Stimulated activated CD8-positive, alpha-beta memory T cell treated with anti-CD3 and anti-CD28 coated beads, Interleukin-15, amount 100 ng/mL, for 24 hours (primary cell): ENCODE measurements at places on chromosomes 12 and 14.

DNA sequence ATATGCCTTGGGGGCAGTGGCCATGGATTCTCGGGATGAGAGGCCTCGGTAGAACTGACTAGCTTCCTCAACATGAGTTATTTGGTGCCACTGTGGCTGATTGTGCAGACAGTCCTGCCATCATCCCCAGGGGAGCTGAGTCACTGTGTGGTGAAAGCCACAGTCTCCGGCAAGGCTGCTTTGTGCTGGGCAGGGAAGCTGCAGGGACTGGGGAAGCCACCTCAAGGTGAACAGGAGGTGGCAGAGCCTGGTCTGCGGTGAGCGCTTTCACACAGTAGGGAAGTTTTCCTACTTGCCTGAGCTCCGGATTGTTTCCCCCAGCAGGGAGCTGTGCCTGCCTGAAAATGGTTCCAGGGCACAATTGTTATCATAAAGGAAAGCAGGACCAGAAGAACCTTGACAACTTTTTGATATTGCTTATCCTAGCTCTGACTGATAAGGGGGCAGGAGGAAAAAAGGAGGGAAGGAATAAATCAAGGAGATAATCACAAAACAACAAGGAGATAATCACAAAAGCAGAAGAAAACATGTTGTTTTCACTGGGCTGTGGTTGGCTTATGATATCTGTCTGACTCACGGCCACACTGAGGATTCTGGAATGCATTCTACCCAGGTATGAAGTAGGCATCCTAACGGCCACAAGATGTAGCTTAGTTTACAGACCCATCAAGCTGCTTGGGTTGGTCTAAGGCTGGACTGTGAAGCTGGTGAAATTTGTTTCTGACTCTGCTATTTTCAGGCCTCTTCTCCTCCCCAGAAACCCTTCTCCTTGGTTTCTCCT lies 32.2 kb upstream of the GNG2 start:
- DNase-seq = peak; percentile 24

GRCh38 chr12:8890313-8891085 lies 23.8 kb upstream of the PHC1 start:
- no peak for DNase-seq

DNA sequence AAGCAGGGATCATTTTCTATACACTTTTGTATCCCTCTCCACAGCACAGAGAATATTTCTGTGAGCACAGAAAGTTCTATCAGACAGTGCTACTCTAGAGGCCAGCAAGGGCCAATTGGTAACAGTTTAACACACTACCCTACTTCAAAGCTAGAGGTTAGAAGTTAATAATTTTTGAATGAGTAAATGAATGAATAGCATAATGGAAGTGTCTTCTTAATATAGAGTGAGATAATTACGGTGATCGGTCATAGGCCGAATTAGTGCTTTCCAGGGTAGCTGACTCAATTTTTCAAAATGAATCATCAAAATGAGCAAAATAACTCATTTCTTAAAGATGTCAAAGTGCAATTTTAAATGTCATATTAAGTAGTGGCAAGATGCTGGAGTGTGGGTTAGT lies 67.0 kb upstream of the CCDC198 start:
- no peak for DNase-seq

DNA sequence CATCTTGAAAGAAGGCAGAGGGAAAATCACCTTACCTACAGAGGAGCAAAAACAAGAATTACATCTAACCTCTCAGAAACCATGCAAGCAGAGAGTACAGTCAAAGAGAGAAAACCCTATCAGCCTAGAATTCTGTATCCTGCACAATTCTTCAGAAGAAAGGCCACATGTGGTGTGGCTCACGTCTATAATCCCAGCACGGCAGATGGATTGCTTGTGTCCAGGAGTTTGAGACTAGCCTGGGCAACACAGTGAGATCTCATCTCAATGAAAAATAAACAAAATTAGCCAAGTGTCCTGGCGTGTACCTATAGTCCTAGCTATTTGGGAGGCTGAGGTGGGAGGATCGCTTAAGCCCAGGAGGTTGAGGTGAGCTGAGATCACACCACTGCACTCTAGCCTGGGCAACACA lies 48.2 kb downstream of the ATF7 start:
- no peak for DNase-seq

DNA sequence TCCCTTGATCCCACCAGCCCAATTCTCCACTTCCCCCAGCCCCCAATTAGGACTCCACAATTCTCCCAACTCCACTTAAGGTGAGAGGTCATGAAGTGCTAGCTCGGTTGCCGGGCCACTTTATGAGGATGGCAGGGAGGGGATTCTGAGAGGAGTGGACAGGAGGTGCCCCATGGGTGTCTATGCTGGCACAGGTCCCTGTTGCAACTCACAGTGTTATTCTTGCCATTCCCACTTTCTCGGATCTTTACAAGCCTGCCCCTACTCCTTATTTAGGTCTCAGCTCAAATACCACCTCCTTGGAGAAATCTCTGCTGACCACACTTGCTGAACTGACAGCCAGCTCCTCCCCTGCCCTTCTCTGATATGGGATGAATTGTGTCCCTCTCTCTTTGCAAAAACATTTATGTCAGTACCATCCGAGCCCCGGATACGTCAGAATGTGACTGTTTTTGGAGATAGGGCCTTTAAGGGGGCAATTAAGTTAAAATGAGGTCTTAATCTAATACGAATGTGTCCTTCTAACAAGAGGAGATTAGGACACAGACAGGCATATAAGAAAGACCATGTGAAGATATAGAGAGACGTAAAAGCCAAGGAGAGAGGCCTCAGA lies 4.2 kb upstream of the LGALS3 start:
- DNase-seq = no peak

DNA sequence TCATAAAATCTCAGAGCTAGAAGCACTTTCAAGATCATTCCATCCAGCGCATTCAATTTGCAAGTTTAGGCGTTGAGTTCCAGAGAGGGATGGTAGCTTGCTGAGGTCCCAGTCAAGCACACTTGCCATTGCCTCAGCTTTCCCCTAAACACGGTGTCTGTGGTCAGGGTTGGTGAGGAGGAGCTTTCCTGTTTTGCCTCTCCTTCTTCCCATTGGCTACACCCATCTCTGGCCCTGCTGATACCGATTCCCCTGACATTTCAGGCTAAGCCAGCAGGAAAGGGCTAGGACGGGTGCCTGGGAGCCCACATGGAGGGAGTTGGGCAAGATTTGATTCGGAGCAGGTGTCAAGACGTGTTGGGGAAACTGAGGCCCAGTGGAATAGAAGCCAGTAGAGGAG lies 9.1 kb downstream of the NFATC4 start:
- DNase-seq = no peak

- DNase-seq = no peak
These were observed 100.8 kb downstream of the AACS start for GRCh38 chr12:125166041-125166440.

DNA sequence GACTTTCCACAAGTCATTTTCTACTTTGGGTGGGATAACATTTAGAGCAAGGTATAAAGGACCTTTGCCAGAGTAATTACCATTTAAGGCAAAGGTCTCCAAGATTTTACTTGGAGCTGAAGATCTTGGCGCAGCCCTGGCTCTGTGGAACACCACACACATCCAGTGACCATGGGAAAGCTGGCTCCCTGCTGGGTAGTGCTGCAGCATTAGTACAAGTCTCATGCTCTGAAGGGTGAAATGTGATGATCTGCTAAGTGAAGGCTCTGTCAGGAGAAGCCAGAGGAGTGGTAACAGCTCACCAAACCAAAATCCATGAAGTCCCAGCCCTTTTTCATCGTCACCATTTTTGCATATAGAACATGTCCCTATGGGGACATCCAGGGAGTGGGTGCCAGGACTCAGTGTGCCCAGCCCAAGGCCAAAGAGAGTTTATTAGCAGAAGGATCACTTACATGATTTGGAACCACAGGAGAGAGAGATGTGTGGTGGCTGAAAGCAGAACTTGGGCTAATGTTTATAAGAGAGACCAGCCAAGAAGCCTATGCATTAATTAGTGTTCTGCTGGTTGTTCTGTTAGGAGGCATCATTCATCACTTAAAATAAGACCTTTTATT lies 110.7 kb downstream of the SLC38A6 start:
- DNase-seq = no peak

GRCh38 chr12:104752881-104753280 lies 205.2 kb downstream of the SLC41A2 start:
- no peak for DNase-seq

DNA sequence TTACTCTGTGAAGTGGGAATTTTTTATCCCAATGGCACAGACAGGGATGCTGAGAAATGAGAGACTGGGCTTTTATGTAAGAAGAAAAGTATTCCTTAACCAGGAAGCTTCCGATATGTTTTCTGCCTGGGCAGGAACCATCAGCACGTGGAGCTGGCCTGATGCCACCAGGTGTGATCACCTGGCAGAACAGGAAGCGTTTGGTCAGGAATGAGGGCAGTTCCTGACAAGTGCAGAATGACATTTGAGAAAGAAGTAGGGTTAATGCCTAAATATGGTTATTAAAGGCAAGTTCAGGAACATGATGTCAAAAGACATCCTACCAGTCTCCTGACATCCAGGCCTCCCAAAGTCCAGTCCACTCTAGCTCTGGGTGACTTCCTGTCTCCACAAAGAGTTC lies 210.3 kb downstream of the NUAK1 start:
- DNase-seq = no peak

DNA sequence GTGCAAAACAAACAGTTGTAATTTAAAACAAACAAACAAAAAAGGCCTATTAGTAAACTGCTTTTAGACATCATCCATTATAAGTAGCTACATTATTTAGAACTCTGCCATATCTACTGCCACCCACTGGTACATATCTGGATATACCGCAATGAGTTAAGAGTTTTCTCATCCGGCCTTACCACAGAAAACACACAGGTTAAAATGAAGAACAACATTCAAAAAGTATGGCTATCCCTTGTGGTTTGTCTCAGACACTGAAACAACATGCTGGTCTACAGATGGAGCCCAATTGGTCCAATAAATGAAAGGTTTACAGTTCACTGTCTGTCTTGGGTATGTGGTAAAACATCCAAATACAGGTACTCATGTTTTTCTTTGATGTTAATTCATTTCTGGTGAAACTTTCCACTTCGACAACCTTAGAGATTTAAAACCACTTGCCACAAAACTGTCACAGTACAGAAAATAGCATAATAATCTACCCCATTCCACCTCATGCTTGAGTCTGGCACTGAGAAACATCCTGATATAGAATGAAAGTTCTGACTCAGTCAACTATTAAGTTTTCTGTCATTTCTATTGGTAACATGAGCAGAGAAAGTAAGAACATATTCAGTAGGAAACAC lies 354.3 kb downstream of the CEP128 start:
- DNase-seq = no peak

GRCh38 chr12:1122786-1123185 lies 131.8 kb downstream of the ERC1 start:
- DNase-seq = peak; percentile 0

GRCh38 chr12:48890657-48891418 lies 25.2 kb upstream of the RND1 start:
- DNase-seq = peak; percentile 61

GRCh38 chr14:22071006-22071405 lies 397.4 kb upstream of the OR4E1 start:
- DNase-seq = no peak

DNA sequence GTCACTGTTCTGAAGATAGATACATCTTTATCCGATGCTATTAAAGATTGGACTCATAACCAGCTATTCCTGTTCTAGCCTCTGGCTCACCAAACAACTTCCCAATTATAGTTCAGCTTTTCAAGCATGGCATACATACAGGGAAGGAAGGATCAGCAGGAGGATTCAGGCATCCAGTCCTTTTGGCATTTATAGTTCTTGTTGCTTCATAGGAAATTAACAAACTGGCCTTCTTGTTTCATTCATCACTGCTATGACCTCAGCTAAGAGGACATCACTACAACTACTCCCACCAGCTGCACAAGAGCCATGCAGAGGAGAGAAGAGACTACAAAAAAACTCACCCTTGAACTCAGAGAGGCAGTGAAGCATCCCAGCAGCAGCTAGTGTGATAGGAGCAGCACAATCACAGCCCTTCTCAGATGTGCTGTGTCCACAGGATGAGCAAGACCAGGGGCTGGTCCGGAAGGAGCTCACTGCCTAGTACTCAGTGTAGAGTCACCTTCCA lies 100.5 kb downstream of the SPTSSA start:
- DNase-seq = no peak

- DNase-seq = no peak
These were observed 424.0 kb downstream of the RMST start for GRCh38 chr12:97886511-97887176.

- no peak for DNase-seq
These were observed 19.4 kb upstream of the GNPTAB start for GRCh38 chr12:101850199-101850598.

DNA sequence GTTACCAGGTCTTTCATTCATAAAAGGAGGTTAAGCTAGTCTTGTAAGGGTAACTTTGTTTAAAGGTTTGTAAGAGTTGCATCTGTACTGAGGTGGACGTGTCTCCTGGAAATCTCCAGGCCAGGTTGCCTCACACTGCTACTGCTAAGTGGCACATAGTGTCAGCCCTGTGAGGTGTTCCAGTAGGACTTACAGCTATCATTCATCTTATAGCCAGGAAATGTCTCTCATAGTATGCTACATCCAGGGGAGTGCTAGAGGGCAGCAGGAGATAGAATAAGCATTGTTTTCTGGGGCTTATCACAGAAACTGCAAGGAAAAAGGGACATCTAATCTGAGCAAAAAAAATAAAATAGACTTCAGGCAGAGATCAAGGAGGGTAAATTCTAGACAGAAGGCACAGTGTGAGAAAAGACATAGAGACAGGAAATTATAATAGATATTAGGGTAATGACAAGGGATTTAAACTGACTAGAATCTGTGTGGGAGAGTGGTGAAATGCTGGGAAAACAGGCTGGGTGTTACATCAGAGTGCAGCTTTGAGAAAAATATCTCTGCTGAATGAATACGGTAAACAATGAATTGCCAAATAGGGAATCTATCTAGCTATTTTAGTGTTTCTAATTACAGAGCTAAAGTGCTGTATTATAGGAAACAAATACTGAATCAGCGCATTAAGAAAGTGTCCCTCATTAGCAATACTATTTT lies 205.1 kb upstream of the ABCD2 start:
- no peak for DNase-seq

DNA sequence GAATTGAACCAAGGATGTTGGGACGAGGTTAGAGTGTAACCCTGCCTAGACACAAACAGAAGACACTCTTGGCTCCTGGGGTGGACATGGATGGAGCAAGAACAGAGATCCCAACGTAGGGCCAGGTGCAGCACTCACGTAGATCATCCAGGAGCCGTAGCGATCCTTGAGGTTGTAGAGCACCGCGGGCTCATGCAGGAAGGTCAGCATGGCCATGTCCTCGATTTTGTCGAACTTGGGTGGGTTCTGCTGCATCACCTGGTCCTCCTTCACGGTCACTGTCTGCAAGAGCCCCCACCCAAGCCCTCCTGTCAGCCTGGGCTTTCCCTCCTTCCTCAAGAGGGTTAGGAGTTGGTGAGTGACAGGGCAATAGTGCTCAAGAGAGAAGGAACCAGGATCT lies 2.5 kb downstream of the MYH7 start:
- no peak for DNase-seq

DNA sequence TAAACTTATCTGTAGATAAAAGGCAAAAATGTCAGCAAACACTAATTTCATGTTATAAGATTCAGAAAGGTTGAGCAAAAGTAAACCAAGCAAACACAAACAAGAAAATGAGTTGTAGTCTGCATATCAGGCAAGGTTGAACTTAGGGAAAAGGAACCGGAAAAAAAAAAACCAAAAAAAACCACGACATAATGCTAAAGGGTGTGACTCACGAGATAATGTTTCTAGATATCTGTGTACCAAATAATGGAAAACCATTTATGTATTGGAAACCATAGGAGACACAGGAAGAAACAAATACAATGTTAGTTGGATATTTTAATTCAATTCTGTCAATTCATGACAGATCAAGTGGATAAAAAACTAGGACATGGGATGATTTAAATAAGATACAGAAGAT lies 60.5 kb downstream of the GPATCH2L start:
- DNase-seq = no peak

- DNase-seq = no peak
These were observed 870.8 kb downstream of the GALC start for GRCh38 chr14:87122166-87122565.
